ENCODE measurements at places on chromosomes 2 and 18.
A peak's percentile ranks its signal among the peaks of the same experiment; 100 is the strongest.

DNA sequence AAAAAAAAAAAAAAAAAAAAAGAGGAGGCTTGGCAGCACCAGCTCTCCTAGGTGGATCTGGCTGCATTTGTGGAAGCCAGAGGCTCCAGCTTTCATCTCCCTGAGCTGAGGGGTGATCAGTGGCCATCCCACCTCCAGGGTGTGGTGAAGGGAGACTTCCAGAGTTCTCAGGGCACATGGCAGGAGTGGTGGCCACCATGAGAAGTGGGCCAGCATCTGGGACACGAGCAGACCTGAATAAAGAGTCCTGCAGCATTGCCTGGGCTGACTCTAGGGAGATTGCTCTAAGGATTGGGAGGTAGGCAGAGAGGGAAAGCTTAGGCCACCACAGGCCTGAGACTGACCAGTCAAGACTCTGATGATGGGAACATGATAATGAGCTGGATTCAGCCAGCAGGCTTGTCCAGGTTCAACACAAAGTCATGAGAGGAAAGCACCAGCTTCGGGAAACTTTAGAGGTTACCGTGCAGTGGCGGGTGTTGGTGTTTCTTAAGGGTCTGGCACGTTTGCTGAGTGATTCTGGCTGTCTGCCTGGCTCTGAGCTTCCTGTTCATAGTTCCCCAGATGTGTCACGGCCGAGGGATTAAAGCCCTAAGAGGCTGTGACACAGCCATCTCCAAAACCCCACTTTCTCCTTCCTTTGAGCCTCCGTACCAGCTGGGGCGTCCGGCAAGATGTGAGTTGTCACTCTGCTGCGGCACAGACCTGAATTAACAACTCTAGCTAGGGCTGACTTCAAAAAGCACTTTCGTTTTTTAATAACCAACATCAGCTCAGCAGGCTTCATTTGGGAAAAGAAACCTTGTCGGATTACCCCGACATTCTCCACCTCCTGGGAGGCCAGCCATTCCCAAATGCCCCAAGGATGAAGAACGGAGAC is 38.3 kb upstream of the IL1R1 start:
- peak; percentile 48 for DNase-seq

GRCh38 chr18:59988098-59988706 is 88.4 kb downstream of the PMAIP1 start:
- DNase-seq = no peak

DNA sequence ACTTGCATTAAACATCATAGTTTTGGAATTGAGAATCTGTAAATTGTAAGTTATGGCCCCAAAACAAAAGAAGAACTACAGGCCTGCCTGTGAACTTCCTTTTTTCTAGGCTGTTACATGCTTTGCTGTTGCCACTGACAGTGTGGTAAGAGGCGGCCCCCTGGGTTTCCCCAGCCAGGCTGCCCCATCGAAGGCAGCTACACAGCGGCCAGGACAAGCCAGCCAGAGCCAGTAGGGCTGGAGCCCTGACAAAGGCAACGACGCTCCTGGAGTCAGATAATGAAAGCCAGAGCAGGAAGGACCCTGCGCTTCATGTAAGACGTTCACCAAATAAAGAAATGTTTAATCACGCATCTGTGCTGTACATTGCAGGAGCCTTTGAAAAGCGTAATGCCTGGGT is 55.0 kb downstream of the ANKRD44 start:
- no peak for DNase-seq

DNA sequence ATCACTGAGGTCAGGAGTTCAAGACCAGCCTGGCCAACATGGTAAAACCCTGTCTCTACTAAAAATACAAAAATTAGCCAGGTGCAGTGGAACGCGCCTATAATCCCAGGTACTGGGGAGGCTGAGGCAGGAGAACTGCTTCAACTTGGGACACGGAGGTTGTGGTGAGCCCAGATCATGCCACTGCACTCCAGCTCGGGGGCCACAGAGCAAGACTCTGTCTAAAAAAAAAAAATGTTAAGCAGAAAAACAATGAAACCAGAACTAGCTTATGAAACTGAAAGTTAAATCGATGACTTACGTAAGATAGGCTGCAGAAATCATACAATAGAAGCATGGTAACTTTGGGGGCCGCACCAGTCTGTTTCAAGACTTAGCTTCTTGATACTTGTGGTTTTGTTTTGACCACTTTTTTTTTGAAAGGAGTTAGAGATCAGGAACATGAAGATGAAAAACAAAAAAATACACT is 6.2 kb upstream of the GPR155 start:
- DNase-seq = no peak

DNA sequence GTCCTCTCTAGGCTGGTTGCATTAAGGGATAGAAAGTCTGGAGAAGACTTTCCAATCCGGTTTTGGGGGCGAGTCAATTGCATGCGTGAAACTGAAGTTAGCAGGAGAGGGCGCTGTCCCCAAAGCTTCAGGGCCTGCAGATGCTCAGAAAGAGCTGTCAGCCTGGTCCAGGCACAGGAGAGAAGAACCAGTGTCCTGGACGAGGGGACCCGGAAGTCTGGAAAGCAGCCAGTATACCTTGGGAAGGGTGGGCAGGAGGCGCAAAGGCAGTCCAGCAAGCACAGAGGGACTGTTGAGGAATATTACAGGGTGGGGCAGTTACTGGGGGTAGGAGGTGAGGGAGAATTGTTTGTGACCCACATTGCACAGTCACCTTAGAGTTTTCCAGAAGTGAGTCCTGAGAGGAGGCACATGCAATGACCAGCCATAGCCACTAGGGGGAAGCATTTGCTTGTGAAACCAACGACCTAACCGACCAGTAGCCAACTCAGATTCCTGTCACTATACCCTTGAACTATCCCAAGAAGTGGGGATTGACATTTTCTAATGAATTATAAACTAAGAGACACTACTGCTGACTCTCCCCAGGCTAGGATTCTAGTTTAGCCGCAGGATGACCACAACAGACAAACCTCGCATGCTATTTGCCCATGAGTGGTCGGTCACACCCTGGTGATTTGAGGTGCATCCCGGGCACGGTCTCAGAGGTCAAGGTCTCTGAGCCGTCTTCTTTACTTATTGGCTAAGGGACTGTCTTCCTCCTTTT is 172.8 kb downstream of the RDH14 start:
- DNase-seq = peak; percentile 60

- no peak for DNase-seq
These were observed 1920.1 kb upstream of the CELF4 start for GRCh38 chr18:39485696-39486095.

DNA sequence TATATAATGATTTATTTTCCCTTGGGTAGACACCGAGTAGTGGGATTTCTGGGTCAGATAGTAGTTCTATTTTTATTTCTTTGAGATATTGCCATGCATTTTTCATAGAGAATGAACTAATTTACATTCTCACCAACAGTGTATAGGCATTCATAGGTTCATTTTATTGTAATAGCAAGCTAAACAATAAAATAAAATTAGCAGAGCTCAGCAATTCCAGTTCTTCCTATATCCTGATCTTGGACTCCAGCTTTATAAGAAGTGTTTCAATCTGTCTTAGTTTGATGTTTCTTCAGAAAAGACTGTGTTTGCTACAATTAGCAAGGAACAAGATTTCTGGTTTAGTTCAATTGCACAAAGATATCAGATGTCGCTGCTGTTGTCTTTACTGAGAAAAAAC is 1024.4 kb upstream of the LRRTM1 start:
- DNase-seq = no peak

DNA sequence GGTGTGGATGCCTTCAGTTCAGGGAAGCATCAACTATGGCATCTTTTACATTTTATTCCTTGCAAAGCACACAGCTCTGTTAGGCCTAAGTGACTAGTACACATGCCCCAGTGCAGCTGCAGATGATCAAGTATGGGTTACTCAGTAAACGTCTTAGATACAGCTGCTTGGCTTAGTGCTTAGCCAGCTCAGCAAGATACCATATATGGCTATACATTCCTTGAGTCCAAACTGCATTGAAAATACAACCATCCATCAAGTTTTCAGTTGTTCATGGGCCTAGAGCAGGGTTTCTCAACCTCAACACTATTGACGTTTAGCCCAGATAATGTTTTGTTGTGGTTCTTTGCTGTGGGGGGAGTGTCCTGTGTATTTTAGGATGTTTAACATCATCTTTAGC is 769.9 kb downstream of the TSN start:
- DNase-seq = no peak

DNA sequence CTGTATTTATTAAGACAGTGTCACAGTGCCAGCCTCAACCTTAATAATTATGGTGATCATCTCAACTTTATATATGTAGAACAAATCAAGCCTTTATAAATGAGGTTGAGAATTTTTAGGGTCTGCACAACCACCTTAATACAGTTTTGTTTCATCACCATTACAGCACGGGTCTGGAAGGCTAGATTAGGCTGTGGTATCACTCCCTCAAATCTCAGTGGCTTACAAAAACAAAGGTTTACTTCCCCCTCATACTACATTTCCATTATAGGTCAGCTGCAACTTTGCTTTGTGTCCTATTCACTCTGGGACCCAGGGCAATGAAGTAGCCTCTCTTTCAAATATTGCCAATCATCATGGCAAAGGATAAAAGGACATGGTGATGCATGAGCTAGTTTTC is 23.3 kb upstream of the USP14 start:
- DNase-seq = no peak

GRCh38 chr2:105496271-105496670 is 97.4 kb upstream of the FHL2 start:
- DNase-seq = no peak

DNA sequence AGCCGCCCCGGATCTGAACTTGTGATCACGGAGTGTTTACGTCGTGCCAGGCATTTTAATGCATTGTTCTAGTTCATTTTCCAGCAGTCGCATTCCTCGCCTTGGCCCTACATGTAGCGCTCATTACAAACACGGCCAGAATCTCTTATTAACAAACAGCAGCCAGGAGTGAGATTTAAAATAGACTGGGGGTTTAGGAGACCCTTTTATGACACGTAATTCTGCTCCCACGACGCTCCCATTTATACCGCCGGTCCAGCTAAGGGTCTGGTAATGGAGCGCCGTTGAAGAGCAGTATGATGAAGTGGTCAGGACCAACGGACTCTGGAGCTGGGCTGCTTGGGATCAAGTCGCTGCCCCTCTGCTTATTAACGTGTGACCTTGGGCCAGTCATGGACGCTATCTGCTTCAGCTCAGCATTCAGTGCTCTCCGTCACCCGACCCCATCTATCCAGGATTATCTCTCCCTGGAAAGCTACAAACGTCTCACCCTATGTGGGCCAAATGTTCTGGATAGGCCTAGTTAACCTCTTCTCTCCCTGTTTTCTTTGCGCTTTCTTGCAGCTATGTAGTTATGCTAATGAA is 745 bp downstream of the MSH2 start:
- DNase-seq = no peak

- DNase-seq = no peak
These were observed 66.9 kb upstream of the DLX2 start for GRCh38 chr2:172169611-172170010.

- no peak for DNase-seq
These were observed 681.1 kb upstream of the FANCL start for GRCh38 chr2:58922245-58922644.

All from HS-27A (cell line).